ENCODE measurements at places on chromosomes 7 and 10.

- no peak for DNase-seq
Observed at GRCh38 chr10:74906611-74907198, 80.3 kb downstream of the KAT6B start.

DNA sequence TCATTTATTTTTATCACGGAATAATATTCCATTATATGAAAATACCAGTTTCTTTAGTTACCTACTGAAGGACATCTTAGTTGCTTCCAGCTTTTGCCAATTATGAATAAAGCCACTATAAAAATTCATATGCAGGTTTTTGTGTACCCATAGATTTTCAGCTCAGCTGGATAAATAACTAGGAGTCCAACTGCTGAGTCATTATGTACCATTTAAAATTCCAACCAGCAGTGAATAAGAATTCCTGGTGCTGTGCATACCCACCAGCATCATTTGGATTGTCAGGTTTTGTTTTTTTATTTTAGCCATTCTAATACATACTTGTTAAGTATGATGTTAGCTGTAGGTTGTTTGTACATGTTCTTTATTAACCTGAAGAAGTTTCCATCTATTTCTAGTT lies 14.5 kb downstream of the FAM24B start:
- DNase-seq, result no peak

DNA sequence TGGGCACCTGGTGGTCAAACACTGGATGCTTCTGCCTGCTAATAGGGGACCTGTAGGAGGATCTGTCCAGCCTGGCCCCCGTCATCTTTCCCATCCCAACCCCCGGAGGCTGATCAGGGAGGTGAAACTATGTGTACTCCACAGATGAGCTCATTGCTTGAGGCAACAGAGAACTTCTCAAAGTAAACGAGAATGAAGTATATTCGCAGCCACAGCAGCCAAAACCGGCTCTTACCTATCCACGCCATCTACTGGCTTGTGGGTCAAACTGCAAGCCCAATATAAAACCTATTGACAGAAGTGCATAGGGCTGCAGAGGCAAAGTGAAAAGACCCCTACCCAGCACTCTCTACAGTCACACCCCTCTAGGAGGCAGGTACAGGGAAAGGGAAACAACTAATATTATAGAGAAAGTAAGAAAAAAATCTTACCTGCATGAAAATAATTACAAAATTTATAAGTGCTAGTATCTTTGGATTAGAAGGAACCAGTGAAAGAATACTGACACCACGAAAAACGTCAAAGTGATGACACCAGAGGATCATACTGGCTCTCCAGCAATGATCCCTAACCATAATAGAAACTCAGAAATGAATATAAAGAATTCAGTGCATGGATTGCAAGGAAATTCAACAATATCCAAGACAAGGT lies 973.5 kb downstream of the ANKRD7 start:
- DNase-seq, result peak; percentile 18

DNA sequence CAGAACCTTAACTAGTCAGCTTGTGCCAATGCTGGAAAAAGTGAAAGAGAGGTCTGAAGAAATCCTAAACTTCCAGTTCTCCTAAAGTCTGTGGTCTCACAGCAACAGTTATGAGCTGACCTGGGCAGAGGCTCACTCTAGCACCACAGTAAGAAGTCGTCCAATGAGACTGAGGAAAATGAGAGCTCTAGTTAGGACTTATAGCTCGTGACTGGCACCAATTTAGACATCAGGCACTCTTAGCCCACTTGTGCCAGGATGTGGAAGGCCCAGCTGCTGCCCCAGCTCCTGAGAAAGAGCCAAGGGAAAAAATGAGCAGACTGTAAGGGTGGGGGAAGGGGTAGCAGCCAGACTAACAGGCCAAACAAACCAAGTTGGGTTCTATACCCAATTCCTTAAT lies 7.6 kb downstream of the MMS19 start:
- DNase-seq, result no peak

DNA sequence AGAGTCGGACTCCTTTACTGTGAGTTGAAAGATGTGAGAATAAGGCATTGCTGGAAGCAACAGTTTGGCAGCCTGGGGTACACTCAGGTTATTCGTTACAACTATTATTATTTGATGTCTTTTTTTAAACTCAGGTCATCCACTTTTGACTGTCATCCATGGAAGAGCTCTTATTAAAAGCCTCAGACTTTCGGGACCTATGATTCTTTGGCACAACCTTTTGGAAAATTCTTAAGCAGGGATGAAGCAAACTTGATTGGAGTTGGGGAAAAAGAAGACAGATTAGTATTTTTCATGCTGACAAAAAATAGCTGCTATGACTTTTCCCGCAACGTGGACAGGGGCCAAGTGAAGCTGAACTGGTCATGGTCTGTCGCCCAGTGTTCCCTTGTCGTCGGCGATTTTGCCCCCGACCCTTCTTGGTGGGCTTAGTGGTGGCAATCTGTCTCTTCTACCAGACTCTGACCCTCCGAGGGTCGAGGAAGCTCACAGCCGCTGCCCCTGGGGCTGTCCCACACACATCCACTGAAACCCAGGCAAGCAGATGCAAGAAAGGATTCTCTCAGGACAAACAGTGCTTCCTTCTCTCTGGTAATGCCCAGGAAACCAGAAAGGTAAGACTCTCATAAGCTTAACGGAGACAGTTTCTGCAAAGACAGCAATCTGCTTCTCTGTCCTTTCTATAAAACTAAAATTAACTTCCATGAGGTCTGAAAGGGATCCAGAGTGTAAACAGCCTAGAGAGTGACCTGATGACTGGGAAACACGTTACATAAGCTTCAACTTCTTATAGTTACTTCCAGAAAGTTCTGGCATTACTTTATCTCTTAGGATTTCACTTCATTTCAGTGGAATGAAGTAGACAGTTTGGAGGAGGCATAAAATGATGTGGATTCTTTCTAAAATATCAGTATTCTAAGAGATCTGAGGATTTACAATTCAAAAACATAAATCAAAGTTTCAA lies 1.0 kb downstream of the CPED1 start:
- no peak for DNase-seq

DNA sequence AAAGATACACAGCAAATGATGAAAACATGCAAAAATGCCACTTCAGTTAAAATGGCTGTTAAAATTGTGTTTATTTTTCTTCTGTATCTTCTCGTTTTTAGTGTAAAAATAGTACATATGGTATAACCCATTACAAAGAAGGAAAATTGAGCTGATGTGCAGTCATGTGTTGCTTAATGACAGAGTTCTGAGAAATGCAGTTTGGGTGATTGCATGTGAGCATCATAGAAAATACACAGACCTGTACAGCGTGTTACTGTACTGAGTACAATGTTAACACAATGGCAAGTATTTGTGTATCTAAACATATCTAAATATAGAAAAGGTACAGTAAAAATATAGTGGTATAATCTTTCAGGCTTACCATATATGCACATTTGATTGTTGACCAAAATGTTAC lies 7.3 kb downstream of the DMTF1 start:
- peak; percentile 29 for DNase-seq

- no peak for DNase-seq
Observed at GRCh38 chr10:44036425-44036824, 348.5 kb downstream of the CXCL12 start.

DNA sequence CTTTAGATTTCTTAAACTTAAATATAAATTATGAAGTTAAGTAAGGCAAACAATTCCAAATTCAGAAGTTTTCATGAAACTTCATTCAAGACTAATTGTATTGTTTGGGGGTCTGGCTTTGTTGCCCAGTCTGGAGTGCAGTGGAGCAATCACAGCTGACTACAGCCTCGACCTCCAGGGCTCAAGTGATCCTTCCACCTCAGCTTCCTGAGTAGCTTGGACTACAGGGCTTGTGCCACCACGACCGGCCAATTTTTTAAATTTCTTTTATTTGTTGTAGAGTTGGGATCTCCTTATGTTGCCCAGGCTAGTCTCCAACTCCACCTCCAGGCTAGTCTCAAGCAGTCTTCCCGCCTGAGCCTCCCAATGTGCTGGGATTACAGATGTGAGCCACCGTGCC lies 12.5 kb downstream of the P4HA1 start:
- no peak for DNase-seq

DNA sequence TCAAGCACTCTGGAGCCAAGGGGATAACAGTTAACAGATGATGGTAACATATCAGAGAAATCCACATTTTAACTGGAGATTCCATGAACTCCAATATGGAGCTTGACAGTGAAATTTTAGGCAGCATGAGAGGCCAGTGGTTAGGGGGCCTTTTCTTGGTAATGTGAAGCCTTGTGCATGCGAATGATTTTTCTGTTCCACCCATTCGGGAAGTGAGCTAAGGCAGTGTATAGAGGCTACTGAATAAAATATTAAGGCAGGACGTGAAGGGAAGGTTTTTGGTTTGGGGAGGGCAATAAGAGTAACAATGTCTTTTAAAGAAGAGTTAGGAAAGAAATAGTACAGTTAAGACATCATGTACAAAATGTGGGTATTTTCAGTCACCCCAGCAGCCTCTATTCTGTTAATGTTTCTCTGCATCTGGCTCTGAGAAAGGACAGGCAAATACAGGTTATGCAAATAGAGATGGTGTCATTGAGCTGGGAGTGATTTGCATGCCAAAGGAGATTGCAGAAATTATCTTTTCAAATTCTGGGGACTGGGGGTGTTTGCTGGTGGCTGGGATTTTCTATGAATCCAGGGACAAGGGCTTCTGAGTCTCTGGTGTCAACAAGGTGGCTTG lies 6.8 kb upstream of the TAS2R60 start:
- DNase-seq, result no peak

GRCh38 chr10:86130041-86130440 lies 236.6 kb downstream of the GRID1 start:
- no peak for DNase-seq

GRCh38 chr10:48195803-48196202 lies 78.7 kb downstream of the FRMPD2 start:
- no peak for DNase-seq

DNA sequence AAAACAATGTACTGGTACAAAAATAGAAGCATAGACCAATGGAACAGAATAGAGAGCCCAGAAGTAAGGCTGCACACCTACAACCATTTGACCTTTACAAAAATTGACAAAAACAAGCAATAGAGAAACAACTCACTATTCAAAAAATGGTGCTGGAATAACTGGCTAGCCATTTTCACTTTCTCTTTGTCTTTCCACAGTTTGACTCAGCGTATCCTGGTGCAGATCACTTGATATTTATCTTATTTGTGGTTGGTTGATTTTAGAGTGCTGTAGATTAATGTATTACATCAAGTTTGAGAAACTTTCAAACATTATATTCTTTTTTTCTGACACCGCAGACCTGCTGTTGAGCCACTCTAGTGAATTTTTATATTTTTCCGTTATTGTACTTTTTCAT lies 381.4 kb downstream of the DGKB start:
- no peak for DNase-seq

Data from GM06990 (cell line).